Lung (tissue), 17 donors: ENCODE measurements at places on chromosomes 5 and 9. TPM values are rescaled to one million over a fixed set of nuclear protein-coding genes. Genes with fewer than 3 reads are reported as not detected.

DNA sequence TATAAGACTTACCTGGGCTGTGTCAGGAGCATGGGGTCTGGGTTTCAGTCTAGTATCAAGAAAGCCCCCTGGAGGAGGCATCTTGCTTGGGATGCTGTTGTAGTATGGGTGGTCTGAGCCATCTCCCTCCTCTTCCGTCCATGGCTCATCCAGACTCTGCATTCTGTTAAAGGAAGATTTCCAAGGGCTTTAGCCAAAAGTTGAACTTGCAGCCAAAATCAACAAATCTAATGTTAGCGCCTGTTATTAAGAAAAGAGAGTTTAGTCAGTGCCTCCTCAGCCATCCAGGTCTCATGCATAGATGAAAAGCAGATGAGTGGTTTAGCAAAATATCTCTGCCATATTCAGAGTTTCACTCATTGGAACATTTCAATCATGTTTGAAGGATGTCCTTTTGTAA lies 55.6 kb downstream of the S1PR3 start:
- peak; percentile 38 for DNase-seq
- H3K27ac ChIP-seq, result no peak overlapping the region
- peaks cover 7% of the 10 kb centered on the region for H3K4me1 ChIP-seq
- H3K27me3 ChIP-seq, result no peaks in the 10 kb centered on the region
- no peak overlapping the region for H3K4me3 ChIP-seq
- H3K36me3 ChIP-seq, result no peaks in the 10 kb centered on the region

GRCh38 chr5:170508036-170508435 lies 4.2 kb downstream of the KCNIP1 start:
- no peak overlapping the region for H3K27ac ChIP-seq
- no peak overlapping the region for H3K4me3 ChIP-seq
- H3K27me3 ChIP-seq, result no peaks in the 10 kb centered on the region
- no peak for DNase-seq

Gene PCSK5
- total RNA-seq, result 21.0 TPM

Gene SPINK7
- not detected for total RNA-seq

GRCh38 chr5:12840972-12841371 lies 936.7 kb upstream of the CTNND2 start:
- no peaks in the 10 kb centered on the region for H3K36me3 ChIP-seq
- H3K27ac ChIP-seq, result no peak overlapping the region
- no peaks in the 10 kb centered on the region for H3K27me3 ChIP-seq
- DNase-seq, result no peak
- H3K4me1 ChIP-seq, result no peaks in the 10 kb centered on the region

DNA sequence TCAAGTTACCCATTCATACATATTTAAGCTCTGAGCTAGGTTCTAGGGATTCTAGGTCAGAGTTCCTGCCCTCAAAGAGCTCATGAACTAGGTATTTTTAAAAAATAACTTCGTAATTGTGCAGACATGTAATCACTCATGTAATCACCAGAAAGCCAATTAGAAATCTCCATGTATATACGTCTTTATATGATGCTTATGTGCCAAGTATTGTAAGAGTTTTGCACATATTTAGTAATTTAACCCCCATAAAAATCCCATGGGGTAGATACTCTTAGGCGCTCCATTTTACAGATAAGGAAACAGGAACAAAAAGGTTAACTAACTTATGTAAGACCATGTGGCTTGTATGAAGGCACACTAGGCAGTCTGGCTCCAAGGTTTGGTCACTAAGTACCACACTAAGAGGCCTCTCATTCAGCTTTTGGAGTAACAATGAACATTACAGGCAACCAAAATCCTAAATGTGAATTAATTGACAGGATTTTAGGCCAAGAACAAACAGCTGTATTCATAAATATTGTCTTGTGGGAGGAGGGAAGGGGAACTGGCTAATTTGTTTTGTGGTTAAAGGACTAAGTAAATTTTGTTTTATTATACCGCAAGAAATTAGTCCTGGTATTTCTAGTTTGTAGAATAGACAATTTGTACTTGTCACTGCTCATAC lies 1.7 kb upstream of the OTULINL start:
- no peaks in the 10 kb centered on the region for H3K4me1 ChIP-seq
- no peaks in the 10 kb centered on the region for H3K36me3 ChIP-seq
- H3K4me3 ChIP-seq, result no peak overlapping the region
- H3K27ac ChIP-seq, result no peak overlapping the region
- no peaks in the 10 kb centered on the region for H3K27me3 ChIP-seq

- no peak overlapping the region for H3K4me3 ChIP-seq
- H3K27me3 ChIP-seq, result no peaks in the 10 kb centered on the region
- H3K27ac ChIP-seq, result no peak overlapping the region
- H3K4me1 ChIP-seq, result no peaks in the 10 kb centered on the region
- DNase-seq, result peak; percentile 70
These were observed 265.5 kb upstream of the ADAMTSL1 start for GRCh38 chr9:18208166-18209059.

- H3K27ac ChIP-seq, result peak overlapping the region; percentile 76
- no peak overlapping the region for H3K4me3 ChIP-seq
These were observed 43.4 kb downstream of the IRF1 start for GRCh38 chr5:132447196-132447595.

Gene WDR38
- 28.9 TPM for total RNA-seq

DNA sequence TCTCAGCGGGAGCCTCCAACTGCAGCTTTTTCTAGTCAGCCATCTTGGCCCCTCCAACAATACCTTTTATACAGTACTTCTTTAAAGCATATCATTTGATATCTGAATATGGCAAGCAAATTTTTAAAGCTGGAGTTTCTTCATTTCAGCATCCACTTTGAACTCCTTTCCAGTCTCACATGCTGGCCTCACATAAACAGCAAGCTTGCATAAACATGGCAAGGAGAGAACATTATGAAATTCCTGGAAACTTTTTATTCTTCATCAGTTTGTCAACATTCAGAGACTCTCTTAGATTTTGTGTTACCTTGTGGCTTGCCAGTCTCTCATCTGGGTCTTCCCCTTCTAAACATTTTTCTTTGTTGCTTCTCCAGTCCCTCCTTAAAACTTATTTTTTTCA lies 745.3 kb downstream of the NR2F1-AS1 start:
- H3K36me3 ChIP-seq, result no peaks in the 10 kb centered on the region
- DNase-seq, result no peak
- H3K27ac ChIP-seq, result no peak overlapping the region
- H3K4me1 ChIP-seq, result peaks cover 3% of the 10 kb centered on the region
- H3K27me3 ChIP-seq, result no peaks in the 10 kb centered on the region

- H3K4me3 ChIP-seq, result no peak overlapping the region
- peaks cover 1% of the 10 kb centered on the region for H3K4me1 ChIP-seq
- DNase-seq, result no peak
- H3K36me3 ChIP-seq, result no peaks in the 10 kb centered on the region
- H3K27me3 ChIP-seq, result no peaks in the 10 kb centered on the region
- H3K27ac ChIP-seq, result no peak overlapping the region
These were observed 40.4 kb downstream of the SAR1B start for GRCh38 chr5:134592141-134592746.

Gene IARS1
- 115 TPM for total RNA-seq

- H3K4me1 ChIP-seq, result no peaks in the 10 kb centered on the region
- peak; percentile 4 for DNase-seq
- H3K27ac ChIP-seq, result no peak overlapping the region
- H3K27me3 ChIP-seq, result no peaks in the 10 kb centered on the region
- H3K4me3 ChIP-seq, result no peak overlapping the region
These were observed 147.1 kb downstream of the CDH10 start for GRCh38 chr5:24497591-24498157.

DNA sequence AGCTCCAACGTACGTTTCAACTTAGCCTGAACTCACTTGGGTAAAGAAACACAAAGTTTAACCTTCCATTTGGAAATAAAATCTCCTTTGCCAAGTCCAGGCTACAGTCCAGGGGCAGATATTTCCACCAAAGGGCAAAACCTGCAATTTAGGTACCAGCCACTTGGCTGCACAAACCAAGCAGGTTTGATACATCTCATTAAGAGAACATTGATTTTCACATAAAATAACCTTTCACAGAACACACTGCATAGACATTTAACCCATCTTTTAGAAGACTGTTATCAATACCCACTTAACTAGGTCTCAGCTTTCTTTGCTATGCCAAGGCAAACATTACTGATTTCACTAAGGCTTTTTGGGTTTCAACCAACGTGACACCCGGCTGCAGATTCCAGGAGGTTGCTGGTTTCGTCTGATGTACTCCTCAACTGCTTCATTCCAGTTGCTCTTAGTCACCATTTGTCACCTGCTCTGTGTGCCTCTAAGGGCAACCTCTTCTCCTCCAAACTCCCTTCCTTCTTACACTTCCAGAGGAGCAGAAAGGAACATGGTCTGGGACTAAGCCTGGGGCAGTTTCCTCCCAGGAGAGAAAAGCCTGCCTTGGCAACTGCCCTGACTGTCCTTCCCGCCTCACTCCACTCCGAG lies 67.1 kb downstream of the EPB41L4B start:
- H3K4me3 ChIP-seq, result no peak overlapping the region
- no peaks in the 10 kb centered on the region for H3K36me3 ChIP-seq
- H3K27me3 ChIP-seq, result no peaks in the 10 kb centered on the region
- peaks cover 8% of the 10 kb centered on the region for H3K4me1 ChIP-seq
- no peak for DNase-seq
- peak overlapping the region; percentile 56 for H3K27ac ChIP-seq

- H3K36me3 ChIP-seq, result no peaks in the 10 kb centered on the region
- DNase-seq, result peak; percentile 8
- H3K4me3 ChIP-seq, result no peak overlapping the region
- no peak overlapping the region for H3K27ac ChIP-seq
- H3K4me1 ChIP-seq, result no peaks in the 10 kb centered on the region
- no peaks in the 10 kb centered on the region for H3K27me3 ChIP-seq
These were observed 171.1 kb upstream of the FSTL4 start for GRCh38 chr5:133783481-133783880.

DNA sequence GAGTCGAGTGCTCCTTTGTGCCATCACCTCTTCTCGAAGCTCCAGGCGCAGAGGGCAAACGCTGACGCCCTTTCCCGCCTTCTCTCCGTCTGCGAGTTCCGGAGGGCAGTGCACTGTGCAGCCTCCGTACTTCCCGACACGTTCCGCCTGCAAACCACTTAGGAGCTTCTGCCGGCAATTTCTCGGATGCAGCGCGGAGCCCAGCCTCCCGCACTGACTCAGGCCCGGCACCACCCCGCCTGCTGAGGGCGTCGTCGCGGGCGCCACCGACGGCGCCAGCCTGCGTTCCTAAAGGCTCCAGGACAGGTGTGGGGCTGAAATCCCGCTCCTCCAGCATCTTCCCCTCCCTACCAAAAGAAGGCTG lies 9.3 kb upstream of the TRIM36 start:
- H3K27me3 ChIP-seq, result peaks cover 5% of the 10 kb centered on the region
- H3K36me3 ChIP-seq, result no peaks in the 10 kb centered on the region
- no peak overlapping the region for H3K27ac ChIP-seq
- DNase-seq, result no peak
- H3K4me1 ChIP-seq, result peaks cover 10% of the 10 kb centered on the region
- no peak overlapping the region for H3K4me3 ChIP-seq

- H3K36me3 ChIP-seq, result peaks cover 6% of the 10 kb centered on the region
- no peak overlapping the region for H3K4me3 ChIP-seq
- H3K4me1 ChIP-seq, result peaks cover 3% of the 10 kb centered on the region
- DNase-seq, result no peak
- H3K27ac ChIP-seq, result no peak overlapping the region
These were observed 59.1 kb downstream of the C9orf152 start for GRCh38 chr9:110148891-110149290.

- H3K36me3 ChIP-seq, result no peaks in the 10 kb centered on the region
- peaks cover 19% of the 10 kb centered on the region for H3K4me1 ChIP-seq
- H3K4me3 ChIP-seq, result no peak overlapping the region
- no peak overlapping the region for H3K27ac ChIP-seq
- no peak for DNase-seq
- no peaks in the 10 kb centered on the region for H3K27me3 ChIP-seq
These were observed 143.3 kb upstream of the ADAMTSL1 start for GRCh38 chr9:18330401-18331309.

GRCh38 chr5:6705088-6705487 lies 8.1 kb upstream of the TENT4A start:
- H3K27me3 ChIP-seq, result peaks cover 7% of the 10 kb centered on the region
- peaks cover 7% of the 10 kb centered on the region for H3K4me1 ChIP-seq
- DNase-seq, result no peak
- no peak overlapping the region for H3K4me3 ChIP-seq

Gene KCNV2
- total RNA-seq, result not detected

Gene CHSY3
- total RNA-seq, result 4.1 TPM

DNA sequence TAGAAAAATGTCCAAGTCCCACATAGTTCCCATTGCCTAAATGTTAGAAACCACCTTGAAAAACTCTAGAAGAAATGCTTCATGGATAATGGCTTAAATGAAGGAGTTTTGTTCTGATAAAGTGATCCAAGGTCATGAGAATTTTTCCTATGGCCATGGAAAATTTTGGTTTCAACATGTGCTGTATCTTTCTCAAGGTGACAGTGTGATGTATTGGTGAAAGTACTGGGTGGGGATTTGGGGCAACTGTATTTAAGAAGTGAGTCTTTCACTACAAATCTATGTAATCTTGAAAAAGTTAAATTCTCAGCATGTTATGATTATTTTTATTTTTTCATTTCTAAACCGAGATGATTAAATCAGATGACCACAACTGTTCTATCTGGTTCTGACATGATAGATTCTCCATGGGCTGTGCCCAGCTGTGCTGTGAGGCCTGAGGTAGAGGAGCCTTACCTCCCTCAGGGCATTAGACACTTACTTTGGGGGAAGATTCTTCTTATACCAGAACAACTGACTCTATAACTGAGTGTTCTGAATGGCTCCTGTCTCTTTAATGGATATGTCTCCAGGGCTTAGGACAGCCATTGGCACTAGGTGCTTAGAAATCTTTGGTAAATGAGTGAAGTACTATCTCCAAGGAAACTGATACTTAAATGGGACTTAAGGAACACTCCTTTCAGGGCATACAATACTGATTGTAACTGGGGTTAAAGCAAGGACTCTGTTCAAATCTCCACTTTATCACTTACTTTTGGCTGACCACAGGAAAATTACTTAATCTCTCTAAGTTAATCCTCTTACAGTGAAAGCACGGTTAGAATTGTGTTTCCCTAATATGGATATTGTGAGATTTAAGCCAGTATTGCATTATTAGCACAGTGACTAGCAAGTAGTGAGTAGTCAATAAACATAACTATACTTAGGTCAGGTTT lies 397.4 kb upstream of the MEF2C start:
- H3K36me3 ChIP-seq, result no peaks in the 10 kb centered on the region
- no peak for DNase-seq
- H3K27ac ChIP-seq, result no peak overlapping the region

- H3K4me1 ChIP-seq, result no peaks in the 10 kb centered on the region
- H3K27me3 ChIP-seq, result no peaks in the 10 kb centered on the region
- H3K27ac ChIP-seq, result no peak overlapping the region
- no peak overlapping the region for H3K4me3 ChIP-seq
- H3K36me3 ChIP-seq, result no peaks in the 10 kb centered on the region
- no peak for DNase-seq
These were observed 52.8 kb upstream of the PRSS3 start for GRCh38 chr9:33742519-33742918.

DNA sequence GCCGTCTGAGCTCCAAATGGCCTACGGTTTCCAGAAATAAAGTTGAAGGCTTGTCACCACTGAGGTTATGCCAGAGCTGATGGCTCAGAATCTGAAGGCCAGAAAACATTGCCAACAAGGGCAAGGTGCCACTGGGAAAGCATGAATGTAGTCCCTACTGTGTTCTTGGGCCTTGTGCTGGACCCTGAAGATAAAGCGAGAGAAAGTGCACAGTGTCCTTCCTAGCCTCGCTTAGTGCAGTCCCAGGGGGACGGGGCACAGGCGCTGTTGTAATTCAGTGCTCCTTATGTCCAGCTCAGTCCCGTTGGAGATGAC lies 84.5 kb downstream of the NDFIP1 start:
- no peaks in the 10 kb centered on the region for H3K4me1 ChIP-seq
- H3K27ac ChIP-seq, result no peak overlapping the region
- no peaks in the 10 kb centered on the region for H3K27me3 ChIP-seq
- H3K4me3 ChIP-seq, result no peak overlapping the region

Gene GABBR2
- total RNA-seq, result 0.40 TPM

Gene ANKRD31
- total RNA-seq, result 0.51 TPM
